ENCODE measurements at places on chromosomes 6 and 20.

- no peak for DNase-seq
Measured at GRCh38 chr6:126553854-126554253, 213.9 kb downstream of the CENPW start.

GRCh38 chr20:40843251-40843650 lies 154.2 kb upstream of the MAFB start:
- no peak for DNase-seq

DNA sequence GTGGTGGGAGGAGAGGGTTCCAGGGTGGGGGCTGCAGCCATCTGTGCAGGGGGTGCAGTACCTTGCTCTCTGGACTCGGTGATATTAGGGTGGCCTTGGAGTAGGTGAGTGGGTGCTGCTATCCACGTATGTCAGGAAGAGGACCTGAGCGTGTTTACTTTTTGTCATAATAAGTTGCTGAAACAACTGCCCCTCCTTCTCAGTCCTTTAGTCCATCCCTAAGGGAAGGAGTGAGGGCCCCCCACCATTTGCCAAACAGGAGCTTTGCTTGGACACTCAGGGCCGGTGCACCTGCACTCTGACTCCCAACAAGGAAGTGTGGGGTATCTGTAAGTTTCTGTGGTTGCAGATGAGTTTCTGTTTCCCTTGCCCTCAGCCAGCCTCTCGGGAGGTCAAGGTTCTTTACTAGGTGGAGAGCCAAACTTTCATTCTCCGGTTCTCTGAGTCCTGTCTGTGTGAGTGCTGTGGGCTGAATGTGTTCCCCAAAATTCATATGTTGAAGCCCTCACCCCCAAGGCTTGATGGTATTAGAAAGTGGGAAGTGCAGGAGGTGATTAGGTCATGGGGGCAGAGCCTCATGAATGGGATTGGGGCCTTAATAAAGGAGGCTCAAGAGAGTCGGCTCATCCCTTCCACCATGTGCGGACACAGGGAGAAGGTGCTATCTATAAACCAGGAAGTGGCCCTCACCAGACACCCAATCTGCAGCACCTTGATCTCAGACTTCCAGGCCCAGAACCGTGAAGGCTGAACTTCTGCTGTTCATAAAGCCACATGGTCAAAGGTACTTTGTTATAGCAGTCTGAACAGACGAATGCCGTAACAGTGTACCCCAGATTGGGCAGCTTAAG lies 19.6 kb upstream of the CCR6 start:
- DNase-seq, result no peak

DNA sequence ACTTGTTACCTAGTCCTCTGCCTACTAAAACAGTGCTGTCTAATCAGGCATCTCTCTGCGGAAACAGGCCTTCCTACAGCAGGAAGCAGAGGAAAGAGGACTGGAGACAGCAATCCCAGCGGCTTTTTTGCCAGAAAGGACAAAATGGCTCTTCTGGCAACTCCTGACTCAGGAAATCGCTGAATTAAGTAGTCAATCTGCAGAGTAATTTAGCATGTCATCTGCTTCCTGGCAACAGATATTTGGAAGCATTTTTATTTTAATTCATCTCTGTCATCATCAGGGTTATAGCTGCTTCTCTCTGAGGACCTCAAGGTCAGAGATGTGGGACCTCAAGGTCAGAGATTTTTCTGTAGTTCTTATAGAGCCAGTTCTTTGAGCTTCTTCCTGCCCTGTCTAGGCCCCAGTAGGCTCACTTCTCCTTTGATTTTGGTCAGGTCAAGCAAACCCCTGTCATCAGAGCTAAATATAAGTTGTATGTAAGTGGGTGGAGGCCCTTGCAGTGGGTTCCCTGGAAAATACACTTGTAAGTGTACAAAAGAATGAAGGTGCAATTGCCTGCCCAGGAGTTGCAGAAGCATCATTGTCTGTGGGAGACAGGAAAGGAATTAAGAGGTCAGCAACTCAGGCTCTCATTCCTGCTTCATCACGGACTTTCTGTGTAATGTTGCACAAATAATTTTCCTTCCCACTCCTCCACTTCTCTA lies 229.4 kb downstream of the ALDH8A1 start:
- DNase-seq, result no peak

GRCh38 chr6:17949168-17949567 lies 38.3 kb downstream of the KIF13A start:
- no peak for DNase-seq

GRCh38 chr20:37463726-37464494 lies 57.1 kb upstream of the NNAT start:
- no peak for DNase-seq

DNA sequence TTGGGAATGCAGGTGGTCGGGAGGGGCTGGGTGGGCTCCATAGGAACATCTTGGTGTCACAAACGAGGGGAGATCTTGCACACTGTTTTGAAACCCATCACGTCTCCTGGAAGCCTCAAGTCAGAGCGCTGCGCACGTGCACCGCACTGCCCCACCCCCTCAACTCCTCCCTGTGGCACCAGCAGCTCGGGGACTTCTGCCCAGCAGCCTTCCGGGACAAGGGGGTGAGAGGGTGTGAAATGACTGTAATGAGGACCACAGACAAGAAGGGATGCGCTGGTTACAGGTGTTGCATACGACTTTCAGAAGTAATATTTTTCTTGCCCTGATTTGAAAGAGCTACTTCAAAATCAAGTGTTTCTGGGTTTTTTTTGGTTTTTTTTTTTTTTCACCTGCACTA lies 60.3 kb downstream of the FOXC1 start:
- DNase-seq, result no peak

DNA sequence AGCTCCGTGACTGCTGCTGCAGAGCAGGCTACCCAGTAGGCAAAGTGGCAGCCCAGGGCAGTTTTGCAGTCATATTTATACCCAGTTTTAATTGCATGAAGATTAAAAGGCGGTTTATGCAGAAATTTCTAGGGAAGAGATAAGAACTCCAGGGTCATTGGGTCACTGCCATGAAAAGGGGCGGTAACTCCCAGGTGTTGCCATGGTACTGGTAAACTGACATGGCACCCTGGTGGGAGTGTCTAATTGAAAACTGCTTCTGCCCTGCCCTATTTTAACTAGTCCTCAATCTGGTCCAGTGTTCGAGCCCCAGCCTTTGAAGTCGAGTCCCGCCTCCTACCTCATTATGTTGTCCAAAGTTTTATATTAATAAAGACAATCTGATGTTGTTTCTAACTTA lies 75.0 kb upstream of the FUCA2 start:
- DNase-seq, result no peak

DNA sequence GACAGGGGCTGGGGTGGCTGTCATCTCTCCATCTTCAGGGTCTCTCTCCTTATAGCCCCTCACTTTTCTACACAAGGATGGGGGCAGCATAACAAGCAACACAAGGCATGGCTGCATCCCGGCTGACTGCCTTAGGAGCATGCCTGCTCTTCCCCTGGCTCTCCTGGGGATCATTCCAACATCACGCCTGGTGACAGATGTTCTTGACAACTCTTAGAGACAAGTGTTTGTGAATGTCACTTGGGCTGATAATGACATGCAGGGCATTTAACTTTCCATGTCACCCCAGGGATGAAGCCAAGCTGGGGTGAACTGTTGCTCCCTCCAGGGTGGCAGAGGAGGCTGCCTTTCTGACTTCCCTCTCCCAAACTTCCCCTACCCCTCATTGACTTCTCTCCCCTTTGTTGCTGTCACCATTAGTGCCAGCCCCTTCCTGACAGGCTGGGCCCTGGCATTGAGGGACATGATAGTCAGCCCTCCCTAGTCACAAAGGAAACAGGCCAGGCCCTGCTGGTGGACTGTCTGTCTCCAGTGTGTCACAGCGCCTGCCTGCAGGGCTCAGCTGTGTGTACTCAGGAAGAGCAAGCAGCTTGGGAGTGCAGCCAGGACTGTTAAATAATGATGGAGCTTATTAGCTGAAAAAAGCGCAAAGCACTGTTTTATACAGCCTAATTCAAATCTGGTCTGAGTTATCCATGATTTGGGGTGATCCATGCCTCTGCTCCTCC lies 161.8 kb downstream of the LRFN2 start:
- DNase-seq, result no peak

- no peak for DNase-seq
Measured at GRCh38 chr6:158242071-158242606, 70.1 kb upstream of the TULP4 start.

- no peak for DNase-seq
Measured at GRCh38 chr6:34656378-34657036, 40.1 kb downstream of the ILRUN start.

DNA sequence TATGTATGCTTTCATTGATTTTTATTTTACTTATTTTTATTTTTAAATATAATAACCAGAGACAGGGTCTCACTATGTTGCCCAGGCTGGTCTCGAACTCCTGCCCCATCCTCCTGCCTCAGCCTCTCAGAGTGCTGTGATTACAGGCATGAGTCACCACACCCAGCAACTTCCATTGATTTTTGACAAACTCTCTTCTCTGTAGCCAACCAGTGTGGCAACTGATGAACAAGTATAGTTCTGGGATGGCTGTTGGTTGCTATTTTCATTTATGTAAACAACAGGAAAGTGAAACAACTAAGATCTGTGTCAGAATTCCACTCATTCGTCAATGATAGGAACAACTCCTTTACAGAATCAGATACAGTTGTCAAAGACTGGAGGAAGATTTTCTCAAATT lies 356.7 kb upstream of the JARID2 start:
- no peak for DNase-seq

GRCh38 chr6:113859349-113860180 lies 2.4 kb downstream of the MARCKS start:
- no peak for DNase-seq

DNA sequence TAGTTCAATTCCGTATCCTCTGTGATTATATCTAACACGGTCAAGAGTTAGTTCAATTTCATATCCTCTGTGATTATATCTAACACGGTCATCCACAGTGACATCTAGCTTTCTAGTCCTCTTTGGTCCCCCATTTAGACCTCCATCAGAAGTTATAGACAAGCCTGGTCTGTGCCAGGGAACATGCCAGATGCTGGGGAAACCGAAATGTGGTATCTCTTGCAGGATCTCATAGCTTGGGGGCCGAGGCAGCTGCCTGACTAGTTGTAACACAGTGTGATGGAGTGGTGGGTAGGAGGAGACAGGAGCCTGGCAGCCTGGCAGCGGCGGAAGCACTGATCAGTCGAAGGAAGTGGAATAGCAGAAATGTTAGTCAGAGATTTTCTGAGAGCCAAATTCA lies 13.8 kb upstream of the SMOC2 start:
- no peak for DNase-seq

- DNase-seq, result no peak
Measured at GRCh38 chr6:168826726-168827585, 386.0 kb downstream of the SMOC2 start.

DNA sequence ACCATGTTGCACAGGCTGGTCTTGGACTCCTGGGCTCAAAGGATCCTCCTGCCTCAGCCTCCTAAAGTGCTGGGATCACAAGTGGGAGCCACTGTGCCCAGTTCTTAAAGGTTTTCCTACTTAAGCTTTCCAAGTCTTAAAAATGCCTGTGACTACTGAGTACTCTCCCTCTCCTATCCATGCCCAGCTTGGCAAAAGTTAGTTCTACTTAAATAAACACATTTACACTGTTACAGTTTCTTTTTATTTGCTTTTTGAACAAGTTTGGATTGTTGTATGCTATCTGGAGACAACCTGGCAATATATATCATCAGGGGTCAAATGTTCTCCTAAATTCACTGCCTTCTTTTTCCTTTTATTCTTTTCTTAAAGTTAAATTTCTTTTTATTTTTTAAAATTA lies 61.0 kb upstream of the GCM1 start:
- DNase-seq, result no peak

DNA sequence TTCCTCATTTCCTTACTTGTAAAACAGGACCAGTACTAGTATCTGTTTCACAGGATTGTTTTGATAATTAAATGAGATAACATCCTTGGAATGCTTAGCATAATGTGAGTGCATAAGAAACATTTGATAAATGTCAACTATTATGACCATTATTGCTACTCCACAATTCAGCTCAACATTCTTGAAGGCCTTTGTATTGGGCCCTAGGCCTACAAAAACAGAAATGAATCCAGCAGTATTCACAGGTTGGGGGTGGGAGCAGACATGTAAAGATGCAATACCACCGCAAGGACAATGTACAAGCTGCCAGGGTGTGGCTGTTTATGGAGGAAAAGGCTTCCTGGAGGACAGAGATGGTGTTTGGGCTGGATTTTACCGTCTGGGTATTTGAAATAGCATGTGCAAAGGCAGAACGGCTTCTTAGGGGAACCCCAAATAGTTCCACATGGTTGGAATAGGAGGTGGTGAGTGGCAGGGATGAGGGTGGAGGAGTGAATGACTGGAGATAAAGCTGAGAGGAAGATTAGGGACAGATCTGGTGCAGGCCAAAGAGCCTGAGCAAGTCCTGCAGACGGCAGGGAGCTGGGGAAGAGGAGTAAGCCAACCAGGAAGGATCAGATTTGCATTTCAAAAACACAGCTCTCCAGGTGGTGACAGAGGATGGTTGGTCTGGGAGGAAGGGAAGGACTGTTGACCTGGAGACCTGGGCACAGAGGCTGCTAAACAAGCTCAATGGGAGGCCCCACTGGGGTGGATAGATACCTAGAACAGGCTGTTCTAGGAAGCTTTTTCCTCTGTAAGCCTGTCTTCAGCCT lies 57.0 kb upstream of the EPB41L1 start:
- DNase-seq, result no peak

DNA sequence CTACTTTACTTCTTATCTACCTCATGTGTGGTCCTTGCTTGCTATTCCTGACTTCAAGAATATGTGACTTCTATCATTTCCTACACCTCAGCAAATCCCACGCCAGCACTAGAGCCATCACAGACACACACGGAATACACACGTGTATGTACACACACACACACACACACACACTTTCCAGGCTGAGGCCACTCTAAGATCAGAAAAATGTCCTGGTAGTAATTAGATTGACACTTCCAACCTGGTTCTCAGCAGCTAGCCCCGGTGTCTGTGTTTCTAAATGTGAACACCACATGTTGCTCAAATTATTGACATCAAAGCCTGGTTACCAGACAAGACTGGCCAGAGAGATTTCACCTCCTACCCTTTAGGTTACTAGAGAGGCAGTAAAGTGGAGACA lies 54.1 kb upstream of the SASH1 start:
- no peak for DNase-seq

- DNase-seq, result no peak
Measured at GRCh38 chr20:62427172-62428001, at the start of gene RBBP8NL. RBBP8NL (minus strand) TSS chr20:62427539; CDS start chr20:62419647, 7,892 bp downstream.

- DNase-seq, result no peak
Measured at GRCh38 chr6:125231133-125231532, 70.6 kb downstream of the HDDC2 start.

GRCh38 chr6:37432590-37432915 lies 468 bp upstream of the CMTR1 start:
- no peak for DNase-seq

DNA sequence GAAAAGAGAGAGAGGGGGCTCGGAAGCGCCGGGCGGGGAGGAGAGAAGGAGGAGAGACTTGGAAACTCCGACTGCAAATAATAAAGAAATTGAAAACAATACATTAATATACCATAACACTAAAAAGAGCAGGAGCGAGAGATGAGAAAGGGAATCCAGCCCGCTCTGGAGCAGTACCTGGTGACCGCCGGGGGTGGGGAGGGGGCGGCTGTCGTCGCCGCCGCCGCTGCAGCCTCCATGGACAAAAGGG lies 338 bp downstream of the E2F3 start:
- DNase-seq, result no peak

Measured in left lobe of liver (tissue), 2 donors.